ENCODE measurements at places on chromosomes 1 and 21.

DNA sequence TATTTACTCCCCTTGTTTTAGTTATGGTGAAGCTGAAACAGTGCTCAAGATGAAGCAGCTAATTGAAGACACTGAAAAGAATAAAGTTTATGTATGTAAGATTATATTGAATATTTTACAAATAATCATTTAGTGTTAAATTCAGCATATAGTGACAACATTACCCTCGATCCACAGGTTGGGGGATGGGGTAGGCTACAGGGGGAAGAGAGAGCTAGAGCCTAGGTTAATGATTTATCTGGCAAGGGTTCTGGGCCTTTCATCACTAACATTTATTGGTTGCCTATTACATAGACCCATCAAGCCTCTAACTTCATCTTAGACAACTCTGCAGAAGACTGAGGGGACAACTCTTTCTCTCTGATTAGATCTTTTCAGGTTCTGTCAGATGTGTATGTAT, 21.3 kb downstream of the ZCCHC17 start:
- DNase-seq = no peak

DNA sequence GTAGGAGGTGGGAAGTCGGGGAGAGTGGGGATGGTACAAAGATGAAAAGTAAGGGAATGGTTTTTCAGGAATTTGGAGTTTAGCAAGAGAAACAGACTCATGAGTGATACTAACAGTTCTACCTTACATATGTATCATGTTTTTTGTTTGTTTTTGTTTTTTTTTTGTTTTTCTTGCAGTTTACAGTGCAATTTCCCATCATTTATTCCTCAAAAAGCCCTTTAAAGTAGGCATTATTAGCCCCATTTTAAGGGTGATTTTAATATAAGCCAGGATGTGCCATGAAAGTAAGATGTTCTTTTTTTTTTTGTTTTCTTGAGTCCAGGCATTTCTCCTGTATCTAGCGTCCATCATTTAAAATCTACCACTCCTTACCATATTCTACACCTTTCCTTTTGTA, 13.8 kb upstream of the TRIM45 start:
- DNase-seq = no peak

DNA sequence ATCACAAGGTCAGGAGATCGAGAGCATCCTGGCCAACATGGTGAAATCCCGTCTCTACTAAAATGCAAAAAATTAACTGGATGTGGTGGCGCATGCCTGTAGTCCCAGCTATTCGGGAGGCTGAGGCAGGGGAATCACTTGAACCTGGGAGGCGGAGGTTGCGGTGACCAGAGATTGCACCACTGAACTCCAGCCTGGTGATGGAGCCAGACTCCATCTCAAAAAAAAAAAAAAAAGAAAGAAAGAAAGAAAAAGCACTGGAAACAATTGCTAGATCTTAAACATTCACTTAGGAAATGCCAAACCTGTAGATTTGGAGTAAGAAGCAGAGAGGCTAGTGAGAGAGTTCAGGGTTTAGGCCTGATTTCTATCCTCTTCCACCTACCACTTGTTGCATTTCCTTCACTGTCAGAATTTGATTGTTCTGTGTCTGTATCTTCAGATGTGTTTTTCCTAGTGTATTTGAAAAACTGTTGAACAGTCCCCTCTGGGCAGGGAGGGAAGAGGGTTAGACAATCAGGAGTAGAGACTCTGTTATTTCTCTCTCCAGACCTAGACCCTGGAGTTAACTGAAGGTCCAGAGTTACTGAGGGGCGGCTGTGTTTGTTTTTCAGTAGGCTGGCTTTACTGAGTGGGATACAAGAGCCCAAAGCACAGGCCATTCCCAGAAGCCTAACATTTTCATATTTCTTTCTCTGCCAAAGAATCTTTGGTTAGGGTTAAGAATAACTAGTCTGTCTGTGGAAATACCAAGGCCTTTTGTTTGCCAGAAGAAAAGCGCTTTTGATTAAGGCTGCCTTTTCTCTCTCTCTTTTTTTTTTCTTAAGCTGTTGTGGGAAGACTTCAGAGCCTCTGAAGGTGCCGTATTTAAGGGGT, 31.1 kb upstream of the MACF1 start:
- no peak for DNase-seq

DNA sequence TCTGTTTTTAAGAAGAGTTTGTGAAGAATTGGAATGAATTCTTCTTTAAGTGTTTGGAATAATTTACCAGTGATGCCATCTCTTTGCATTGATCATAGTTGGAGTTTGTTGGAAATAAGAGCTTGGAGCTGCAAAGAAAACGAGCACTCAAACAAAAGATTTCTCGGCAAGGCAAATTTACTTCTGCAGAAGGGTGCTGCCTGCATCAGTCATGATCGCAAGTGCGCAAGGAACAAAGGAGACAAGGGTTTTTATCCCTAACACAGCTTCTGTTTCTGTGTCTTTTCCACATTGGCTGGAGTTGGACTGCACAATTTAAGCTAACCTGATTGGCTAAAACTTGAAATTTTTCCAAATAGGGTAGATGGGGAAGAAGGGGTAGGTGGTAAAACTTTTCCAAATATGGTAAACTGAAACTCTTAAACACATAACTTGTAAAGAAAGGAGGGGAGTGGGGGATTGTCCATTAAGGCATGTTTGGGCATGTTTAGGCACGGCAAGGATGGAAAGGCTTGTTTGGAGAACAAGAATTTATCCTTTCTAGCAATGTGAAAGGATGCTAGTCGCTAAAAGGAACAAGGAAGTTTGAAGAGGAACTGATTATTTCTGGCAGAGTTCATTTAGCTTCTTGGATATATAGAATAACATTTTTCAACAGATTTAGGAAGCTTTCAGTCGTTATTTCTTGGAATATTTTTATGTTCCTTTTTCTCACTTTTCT, 3.5 kb upstream of the AADACL4 start:
- no peak for DNase-seq

DNA sequence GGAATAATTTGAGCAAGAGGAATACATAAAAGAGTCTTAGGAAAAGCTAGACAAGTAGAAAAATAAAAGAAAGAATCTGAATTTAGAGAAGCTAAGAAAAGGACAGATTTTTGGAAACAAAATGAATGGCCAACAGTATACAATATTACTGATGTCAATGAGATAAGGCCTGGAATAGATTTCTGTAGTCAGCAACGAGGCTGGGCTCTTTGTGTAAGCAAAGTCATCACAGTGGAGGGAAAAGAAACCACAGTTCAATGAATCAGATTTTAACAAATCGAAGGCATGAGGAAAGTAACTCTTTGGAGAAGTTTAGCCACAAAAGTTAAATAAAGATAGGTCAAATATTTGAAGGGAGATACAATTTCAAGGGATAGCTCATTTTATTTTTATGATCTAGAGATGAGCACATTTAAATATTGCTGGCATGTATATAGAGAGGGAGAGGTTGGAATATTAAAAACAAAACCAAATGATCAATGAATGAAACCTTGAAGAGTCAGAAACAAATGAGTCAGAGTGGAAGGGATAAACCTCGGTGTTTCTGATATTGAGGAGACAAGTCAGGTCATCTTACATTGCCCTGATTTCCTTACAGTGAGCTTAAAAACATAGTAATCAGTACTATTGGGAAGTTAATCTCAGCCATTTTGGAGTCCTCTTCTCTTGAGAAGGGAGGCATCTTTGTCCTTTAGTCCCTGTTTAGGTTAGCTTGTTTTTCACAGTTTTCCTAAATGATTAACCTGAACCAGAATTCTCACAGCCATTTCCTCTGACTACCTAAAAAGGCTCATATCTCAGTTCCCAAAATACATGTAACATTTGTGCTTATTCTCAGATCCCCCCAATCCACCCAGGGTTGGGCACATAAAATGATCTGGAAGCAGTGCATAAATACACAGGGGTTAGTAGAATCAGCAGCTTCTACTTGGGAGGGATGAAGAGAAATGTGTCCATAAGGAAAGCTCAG, 620.0 kb upstream of the B3GALT2 start:
- no peak for DNase-seq

DNA sequence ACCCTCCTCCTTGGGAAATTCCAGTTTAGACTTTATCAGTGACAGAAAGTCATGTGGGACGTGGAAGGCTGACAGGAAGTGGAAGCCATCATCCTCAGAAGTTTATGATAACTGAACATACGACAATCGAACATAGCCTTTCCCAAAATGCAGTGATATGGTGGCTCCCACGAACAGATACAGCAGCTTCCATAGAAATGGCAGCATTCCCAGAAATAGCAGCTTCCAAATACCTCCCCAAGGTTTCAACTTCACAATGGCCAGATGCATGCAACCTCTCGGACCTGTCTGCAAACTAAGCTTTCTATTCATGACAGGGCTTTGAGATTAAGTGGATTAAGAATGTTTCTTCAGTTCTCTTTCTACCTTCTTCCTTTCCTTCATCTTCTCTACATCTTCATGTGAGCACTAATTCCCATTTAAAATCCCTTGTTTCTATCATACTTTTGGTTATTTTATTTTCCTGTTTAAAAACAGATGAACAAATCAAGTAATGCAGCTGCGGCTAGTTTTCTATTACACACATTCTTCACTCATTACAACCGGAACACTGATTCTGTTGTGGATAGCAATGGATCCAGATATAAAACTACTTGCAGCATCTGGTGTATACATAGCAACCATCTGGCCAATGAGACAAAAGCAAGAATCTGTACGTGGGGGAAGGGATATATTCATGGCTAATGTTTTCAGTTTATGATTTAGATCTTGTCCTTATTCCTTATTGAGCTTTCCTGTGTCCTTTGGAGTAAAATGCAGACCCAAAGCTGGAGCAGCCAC, 304.8 kb downstream of the BRINP3 start:
- DNase-seq = no peak

- DNase-seq = no peak
These were observed 43.0 kb downstream of the NPHP4 start for GRCh38 chr1:5949085-5949760.

GRCh38 chr1:38962113-38962512, 20.5 kb upstream of the RHBDL2 start:
- no peak for DNase-seq

DNA sequence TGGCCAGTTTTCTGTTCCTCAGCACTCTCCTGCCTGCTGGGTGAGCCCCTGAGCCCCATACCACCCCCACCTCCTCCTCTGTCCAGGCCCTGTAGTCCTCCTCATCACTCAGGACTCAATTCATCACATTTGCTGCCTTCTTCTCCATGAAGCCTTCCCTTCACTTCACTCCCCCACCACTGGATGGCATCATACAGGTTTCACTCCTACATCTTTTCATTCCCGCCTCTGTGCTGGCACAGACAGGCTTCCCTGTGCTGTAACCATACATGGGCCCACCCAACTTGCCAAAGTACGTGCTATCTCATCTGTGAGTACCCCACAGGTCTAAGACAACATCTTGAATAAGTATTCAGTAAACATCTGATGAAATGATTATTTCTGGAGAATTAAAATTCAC, 56.9 kb downstream of the SLC45A1 start:
- DNase-seq = no peak

- no peak for DNase-seq
These were observed 26.8 kb upstream of the TARBP1 start for GRCh38 chr1:234505769-234506102.
